ENCODE measurements at places on chromosomes 2 and 18. TPM values are rescaled to one million over a fixed set of nuclear protein-coding genes. Genes with fewer than 3 reads are reported as not detected.

- no peak overlapping the region for H3K27ac ChIP-seq
- no peak overlapping the region for H3K4me3 ChIP-seq
- no peak for DNase-seq
- peaks cover 44% of the 10 kb centered on the region for H3K27me3 ChIP-seq
- peaks cover 1% of the 10 kb centered on the region for H3K4me1 ChIP-seq
Measured at GRCh38 chr2:26672818-26673393, 19.6 kb upstream of the KCNK3 start.

DNA sequence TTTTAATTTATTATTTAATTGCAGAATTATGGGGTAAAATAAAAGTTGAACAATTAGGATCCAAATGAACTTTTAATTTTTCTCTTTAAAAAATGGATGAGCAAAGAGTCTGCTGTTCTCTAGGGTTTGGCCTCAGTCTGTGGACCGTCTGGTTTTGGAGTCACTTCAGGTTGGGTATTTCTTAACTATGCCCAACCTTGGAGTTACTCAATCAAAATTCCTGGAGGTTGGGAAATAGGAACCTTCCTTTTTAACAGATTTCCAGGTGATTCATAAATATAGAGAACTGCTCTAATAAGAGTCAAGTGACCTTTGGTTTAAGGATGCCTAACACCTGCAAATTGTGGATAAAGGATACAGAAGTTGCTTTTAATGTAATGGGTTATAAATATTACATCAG is 241.5 kb upstream of the GCFC2 start:
- DNase-seq, result no peak
- no peak overlapping the region for H3K27ac ChIP-seq
- peaks cover 5% of the 10 kb centered on the region for H3K27me3 ChIP-seq
- no peaks in the 10 kb centered on the region for H3K36me3 ChIP-seq

GRCh38 chr2:208252716-208253492 is 2.0 kb downstream of the IDH1 start:
- H3K27ac ChIP-seq, result peak overlapping the region; percentile 62
- H3K4me3 ChIP-seq, result peak overlapping the region; percentile 100

DNA sequence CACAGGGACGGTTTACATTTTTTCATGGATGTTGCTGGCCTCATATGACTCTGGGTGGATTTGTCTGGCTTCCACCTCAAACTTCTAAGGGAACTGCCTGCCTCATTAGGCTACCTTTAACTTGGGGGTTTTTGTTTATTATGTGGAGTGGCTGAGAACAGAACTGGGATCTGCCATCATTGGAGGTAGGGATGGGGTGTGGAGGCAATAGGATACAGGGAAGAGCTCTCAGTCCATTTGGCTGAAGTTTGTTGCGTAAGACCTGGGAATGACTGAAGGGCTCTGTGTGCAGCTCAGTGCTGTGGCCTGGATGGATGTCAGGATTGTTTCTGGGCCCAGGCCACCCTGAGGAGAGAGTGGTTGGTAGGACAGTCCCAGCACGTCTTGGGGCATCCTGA is 31.2 kb downstream of the ASB1 start:
- DNase-seq, result no peak
- H3K27ac ChIP-seq, result no peak overlapping the region
- H3K36me3 ChIP-seq, result peaks cover 2% of the 10 kb centered on the region
- no peak overlapping the region for H3K4me3 ChIP-seq
- H3K4me1 ChIP-seq, result no peaks in the 10 kb centered on the region

The PPP1R1C gene
- total RNA-seq, result 1.5 TPM

DNA sequence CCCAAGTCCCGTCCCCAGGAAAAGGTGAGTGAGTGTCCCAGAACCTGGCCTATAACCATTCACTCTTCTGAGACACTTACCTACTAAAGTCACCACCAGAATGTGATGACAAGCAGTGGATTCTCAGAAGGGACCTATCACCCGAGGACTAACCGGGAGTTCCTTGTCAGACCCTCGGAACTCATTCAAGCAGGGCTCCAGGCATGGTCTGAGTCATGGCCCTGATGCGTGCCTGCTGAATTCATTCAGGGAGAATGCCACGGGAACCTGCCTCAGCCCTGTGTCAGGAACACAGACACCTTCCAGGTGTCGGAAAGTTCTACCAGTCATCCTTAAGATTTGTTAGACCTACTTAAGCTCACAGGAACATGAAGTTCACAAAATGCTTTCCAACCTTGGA is 29.8 kb downstream of the ALPK2 start:
- H3K36me3 ChIP-seq, result no peaks in the 10 kb centered on the region
- no peak overlapping the region for H3K4me3 ChIP-seq
- no peak overlapping the region for H3K27ac ChIP-seq
- no peak for DNase-seq

- no peak overlapping the region for H3K4me3 ChIP-seq
- H3K27me3 ChIP-seq, result no peaks in the 10 kb centered on the region
- H3K4me1 ChIP-seq, result peaks cover 72% of the 10 kb centered on the region
- DNase-seq, result no peak
Measured at GRCh38 chr2:144459937-144460336, 60.0 kb downstream of the ZEB2 start.

DNA sequence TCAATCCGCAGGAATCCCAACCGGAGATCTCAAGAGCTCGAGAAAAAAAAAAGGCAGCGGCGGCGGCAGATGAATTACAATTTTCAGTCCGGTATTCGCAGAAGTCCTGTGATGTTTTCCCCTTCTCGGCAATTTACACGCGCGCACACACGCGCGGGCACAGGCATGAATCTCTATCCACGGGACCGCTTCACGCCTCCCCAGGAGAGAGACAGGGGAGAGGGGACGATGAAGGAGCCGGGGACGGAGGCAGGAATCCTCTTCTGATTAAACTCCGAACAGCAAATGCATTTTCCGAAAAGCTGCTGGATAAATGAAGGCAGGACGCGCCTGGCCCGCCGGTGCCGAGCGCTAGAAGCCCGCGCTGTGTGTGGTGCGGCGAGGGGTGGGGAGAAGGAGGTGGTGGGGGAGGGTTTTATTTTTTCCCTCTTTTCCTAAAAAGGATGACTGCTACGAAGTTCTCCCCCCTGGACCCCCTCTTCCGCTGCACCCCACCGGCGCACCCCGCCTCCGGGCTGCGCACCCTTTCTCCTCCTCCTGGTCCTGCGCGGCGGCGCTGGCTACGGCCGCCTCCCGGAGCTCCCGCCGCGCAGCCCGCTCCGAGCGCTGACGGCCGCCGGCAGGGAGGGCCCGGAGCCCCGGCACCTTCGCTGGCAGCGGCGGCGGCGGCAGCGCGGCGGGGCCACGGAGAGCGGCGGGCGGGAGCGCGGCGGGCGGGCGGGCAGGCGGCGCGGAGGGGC is at the start of gene BCL2:
TSS of gene BCL2 (minus strand) at position 387 of the 740 bp plus-strand sequence.
- no peak for DNase-seq
- peak within 1 kb of the TSS; percentile 67 for H3K27ac ChIP-seq
- H3K4me3 ChIP-seq, result peak within 1 kb of the TSS; percentile 96
- H3K36me3 ChIP-seq, result no peaks in the 10 kb centered on the region
- H3K4me1 ChIP-seq, result peaks cover 28% of the 10 kb centered on the region

All from osteocyte (in vitro differentiated cells).